ENCODE measurements at places on chromosomes 4 and X.

GRCh38 chr4:177519481-177520260 lies 77.4 kb upstream of the AGA start:
- DNase-seq = no peak

DNA sequence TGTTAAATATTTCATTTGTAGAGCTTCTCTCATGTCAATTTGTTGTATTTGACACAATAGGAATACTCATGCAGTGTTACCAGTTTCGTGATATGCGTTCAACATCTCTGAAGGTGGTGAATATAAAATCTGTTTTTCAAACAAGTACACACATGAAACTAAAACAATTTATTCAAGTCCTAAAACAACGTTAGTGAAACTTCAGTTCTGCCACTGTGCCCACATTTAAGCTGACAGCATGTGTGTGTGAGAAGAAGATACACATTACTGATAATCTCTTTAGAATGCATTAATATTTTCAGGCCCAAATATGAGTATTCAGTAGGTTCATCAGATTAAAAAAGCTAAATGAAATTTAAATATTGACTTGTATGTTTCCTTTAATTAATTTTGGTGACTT lies 21.7 kb downstream of the GAB1 start:
- DNase-seq = no peak

DNA sequence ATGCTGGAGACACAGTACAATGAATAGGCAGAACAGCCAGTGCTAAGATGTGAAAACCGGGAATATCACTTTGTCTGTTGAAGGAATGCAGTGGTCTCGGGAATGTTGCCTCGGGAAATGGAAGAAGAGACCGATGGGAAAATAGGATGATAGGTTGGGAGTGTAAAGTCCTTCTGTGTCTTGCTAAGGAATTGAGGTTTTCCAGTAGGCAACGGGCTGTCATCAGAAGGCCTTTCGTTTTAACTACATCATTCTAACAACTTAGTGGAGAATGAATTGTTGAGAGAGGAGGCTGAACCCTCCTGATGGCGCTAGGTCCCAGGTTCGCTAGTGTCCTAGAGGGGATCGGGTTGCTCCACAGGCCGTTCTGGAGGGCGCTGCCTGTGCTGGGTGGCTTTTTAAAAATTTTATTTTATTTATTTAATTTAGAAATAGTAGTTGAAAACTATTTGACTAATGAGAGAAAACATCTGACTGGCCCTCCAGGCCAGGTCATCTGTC lies 730 bp downstream of the VBP1 start:
- DNase-seq = no peak

DNA sequence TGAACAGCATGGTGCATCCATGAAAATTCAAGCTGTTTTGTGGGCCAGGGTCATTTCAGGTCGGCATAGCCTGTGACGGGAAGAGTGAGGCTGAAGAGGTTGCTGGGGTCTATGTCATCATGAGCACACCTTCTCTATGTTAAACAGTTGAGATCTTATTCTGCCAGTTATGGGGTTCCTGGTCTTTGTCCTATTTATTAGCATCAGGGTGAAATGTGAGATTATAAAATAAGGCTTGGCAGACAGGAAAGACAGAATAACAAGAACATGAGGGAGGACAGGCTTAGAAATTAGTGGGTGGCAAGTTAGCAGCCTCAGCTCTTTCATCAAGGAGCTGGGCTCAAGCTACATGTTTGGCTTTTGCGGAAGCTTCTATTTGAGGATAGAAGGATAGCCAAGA lies 51.7 kb upstream of the CLNK start:
- DNase-seq = no peak

DNA sequence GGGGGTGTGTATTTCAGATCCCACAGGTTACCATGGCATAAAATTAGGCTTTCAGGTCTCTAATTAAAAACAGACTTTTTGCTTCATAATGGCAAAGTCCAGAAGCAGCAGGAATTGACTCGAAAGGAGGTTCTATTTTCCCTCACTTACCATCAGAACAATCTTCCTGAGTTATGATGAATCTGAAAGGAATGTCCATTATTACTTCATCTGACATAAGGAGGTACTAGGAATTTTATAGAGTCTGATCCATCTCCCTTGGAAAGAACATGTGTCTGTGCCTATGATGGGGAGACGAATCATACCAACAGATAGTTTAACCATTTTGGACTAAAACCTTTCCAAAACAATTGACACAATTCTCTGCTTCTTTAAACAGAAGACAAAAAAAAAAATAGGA lies 206.3 kb upstream of the FGF13 start:
- no peak for DNase-seq

GRCh38 chr4:44722001-44722400 lies 4.4 kb downstream of the GNPDA2 start:
- no peak for DNase-seq

GRCh38 chrX:145213504-145213903 lies 33.8 kb upstream of the SPANXN1 start:
- DNase-seq = no peak

DNA sequence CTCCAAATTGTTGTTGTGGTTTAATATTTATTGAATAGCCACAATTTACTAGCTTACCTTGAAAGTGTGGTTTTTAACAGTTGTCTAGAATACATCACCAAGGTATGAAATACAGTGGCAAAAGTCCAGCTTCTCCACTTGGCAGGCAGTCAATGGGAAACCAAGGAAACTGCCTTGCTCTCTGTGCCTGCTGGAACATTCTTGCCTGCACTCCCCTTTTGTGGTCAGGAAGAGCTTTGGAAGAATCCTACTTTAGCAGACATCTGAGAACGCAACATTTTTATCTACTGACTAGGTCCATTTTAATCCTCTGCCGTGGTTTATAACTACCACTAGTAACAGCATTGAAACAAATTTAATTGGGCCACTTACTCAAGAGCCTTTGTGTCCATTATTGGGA lies 64.5 kb downstream of the TENM3 start:
- DNase-seq = no peak

DNA sequence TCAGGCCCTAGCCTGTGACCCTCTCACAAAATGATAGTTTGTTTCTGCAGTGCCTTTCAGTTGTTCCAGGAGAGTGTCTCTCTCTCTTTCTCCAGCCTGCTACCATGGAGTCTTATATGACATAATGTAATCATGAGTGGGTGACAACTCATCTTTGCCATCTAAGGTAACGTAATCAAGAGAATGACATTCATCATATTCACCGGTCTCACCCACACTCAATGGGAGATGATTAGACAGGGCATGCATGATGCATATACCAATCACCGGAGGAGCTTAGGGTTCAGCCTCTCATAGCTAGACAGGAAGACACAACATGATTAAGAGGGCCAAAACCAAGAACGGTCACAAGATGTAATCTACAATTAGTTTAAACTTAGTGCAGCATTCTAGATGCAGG lies 97.1 kb upstream of the FAM9B start:
- no peak for DNase-seq

DNA sequence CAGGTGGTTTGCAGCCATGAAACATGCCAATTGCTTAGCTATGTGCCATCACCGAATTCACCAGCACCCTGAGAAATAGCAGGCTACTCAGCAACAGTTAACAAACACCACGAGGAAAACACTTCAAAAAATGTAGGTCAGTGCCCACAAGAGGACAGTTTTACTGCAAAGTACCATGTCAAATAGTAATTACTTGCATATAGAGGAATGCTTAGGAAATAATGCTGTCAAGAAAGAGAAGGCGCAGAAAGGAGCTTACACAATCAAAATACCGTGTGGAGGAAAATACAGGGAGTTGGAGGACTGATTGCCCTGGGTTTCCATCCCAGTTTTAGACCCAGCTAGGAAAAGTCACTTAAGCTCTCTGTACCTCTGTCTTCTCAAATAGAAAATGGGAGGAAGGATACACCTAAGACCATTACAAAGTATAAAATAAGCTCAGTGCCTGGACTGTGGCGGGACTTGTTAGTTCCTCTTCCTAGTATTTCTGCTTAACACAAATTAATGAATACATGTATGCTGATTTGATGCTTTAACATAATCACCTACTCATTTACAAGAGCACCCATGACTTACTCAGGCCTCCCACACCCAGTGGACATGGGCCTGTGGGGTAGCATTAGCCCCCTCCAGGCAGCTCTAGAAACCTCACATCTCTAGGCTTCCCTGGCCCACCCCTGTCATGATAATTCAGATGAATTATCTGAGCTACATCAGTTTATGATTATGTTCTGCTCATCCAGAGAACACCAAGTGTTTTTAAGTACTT lies 44.5 kb upstream of the IL21 start:
- no peak for DNase-seq

DNA sequence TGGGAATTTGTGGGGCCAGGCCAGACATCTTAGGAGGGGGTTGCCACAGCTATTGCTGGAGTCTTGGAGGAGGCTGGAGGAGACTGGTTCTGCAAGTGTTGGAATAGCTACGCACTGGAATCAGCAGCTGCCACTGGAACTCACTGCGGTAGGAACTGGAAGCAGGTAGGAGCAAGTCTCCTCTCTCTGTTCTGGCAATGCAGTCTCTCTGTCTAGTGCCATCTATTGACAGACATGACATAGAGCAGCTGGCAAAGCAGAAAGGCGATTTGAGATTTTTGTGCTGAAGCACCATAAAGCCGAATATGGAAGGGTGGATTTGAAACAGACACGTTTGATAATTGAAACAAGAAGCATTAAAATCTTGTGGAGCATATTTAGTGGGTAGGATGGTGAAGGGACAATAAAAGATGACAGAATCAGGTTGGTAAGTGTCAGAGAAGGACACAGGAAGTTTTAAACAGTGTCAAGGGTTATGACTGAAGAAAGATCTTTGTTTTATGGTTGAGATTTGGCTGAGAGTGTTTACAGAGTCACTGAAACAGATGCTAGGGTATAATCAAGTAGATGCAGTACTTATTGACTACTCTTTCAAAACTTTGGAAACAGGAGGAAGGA lies 23.5 kb upstream of the SYNPO2 start:
- peak; percentile 15 for DNase-seq

DNA sequence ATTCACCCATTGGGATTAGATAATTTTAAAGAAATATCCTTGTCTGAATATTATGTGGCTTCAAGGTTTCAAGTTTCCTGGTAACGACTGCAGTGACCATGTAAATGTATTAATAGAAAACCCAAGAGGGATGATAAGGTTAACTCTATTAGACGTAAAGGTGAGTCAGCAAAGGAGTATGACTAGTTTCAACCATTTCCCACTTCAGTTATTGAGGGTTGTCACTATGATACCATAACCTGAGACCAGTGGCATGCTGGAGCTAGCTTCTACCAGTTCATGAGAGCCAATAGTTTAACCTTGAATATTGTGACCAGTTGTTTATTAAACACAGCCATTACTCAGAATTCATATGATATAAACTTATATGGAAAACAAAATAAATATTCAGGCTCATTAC lies 270.1 kb downstream of the TMA16 start:
- no peak for DNase-seq

DNA sequence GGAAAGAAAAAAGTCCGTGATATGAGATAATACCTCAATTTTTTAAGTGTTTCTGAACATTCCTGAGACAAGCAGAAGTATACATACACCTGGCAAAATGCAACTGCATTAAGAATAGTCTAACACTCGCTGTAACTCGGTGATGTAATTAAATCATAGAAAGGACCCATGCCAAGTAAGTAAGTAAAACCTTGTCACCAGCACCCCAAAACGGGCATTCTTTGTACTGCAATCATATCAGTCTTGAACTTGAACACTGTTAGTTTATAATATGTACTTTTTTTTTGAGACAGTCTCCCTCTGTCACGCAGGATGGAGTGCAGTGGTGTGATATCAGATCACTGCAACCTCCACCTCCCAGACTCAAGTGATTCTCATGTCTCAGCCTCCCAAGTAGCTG lies 47.4 kb downstream of the SMIM14 start:
- no peak for DNase-seq

- DNase-seq = no peak
Observed at GRCh38 chr4:7763788-7764187, 175.9 kb downstream of the AFAP1 start.

GRCh38 chrX:130887376-130887775 lies 15.6 kb downstream of the ENOX2 start:
- DNase-seq = no peak

- no peak for DNase-seq
Observed at GRCh38 chr4:95411371-95412088, 137.2 kb downstream of the UNC5C start.

- no peak for DNase-seq
Observed at GRCh38 chr4:141922236-141922635, 285.9 kb downstream of the IL15 start.

DNA sequence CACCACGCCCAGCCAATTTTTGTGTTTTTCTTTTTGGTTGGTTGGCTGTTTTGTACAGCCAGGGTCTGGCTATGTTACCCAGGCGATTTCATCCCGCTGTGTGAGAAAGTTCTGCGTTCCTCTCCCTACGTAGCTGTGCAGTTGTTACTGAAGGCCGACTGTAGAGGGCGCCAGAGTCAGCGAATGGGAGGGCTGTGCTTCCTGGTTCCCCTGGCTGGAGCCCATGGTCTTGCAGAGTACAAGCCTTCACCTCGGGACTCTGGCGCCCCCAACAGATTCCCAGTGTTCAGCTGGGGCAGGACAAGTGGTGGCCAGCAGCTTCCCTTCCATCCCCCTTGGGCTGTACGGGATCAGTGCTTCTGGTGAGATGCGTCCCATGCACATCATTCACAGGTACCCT lies 5.6 kb upstream of the CT45A1 start:
- DNase-seq = no peak

DNA sequence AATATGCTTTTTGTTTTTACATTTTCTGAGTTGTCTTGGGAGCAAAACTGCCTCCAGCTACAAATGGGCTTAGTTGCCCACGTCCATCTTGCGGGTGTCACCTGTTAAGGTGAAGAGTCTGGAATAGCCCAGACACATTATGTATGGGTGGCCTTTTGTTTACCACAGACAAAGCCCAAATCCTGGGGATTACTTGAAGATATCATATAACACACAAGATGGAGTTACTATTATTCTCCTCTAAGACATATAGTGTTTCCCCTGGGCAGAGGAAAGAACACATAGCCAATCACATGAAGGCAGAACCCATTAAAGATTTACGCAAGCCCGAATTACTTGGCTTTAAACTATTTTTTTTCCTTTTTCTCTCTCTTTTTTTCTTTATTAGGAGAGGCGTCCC lies 625.6 kb upstream of the FAM241A start:
- no peak for DNase-seq

- DNase-seq = no peak
Observed at GRCh38 chr4:94577136-94577535, 125.4 kb downstream of the PDLIM5 start.

- no peak for DNase-seq
Observed at GRCh38 chr4:131091896-131092295, 1995.9 kb downstream of the C4orf33 start.

GRCh38 chr4:8700531-8700930 lies 108.0 kb downstream of the CPZ start:
- DNase-seq = no peak

DNA sequence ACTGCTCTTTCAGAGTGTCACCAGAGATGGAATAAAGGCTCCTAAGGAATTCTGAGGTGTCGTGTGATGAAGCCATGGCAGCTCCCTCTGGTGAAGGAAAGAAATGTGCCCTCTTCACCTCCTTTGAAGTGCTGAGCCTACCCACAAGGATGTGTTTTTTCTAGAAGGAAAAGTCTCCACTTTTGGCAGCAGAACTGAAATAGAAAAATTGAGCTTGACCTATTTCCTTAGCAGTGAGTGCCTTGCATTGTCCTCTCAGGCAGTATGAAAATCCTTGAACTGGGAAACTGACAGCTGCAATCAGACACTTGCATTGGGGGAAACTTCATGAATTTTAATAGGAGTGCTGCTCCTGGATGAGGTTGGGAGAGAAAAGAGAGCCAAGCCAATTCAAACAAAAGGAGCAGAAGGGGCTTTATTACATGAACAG lies 95.2 kb downstream of the DCLK2 start:
- no peak for DNase-seq

Measured in central memory CD4-positive, alpha-beta T cell (primary cell).